CD4-positive, alpha-beta T cell treated with Interferon gamma for 1 hour (primary cell): ENCODE measurements at places on chromosomes 3 and 15.

DNA sequence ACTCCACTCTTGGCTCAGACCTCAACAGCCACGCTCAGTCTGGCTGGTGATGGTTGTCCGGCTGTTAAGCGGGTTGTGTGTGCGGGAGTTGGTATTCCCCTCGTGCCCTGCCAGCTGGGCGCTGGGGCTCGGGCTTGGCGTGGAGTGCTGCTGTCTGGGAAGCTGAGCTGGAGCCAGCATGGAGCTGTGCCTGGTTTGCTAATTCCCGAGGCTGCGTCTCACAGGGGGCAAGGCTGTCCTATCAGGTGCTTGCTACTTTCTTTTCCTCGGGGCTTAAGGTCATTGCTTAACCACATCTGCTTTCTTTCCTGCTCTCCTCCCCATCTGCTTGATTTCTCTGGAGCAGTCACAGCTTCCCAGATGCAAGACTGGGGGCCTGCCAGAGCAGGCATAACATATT, 29.9 kb downstream of the PDIA5 start:
- DNase-seq, result no peak

GRCh38 chr3:42288385-42288784, 22.4 kb upstream of the CCK start:
- DNase-seq, result no peak

- no peak for DNase-seq
Measured at GRCh38 chr15:81211376-81211775, 14.7 kb downstream of the IL16 start.

DNA sequence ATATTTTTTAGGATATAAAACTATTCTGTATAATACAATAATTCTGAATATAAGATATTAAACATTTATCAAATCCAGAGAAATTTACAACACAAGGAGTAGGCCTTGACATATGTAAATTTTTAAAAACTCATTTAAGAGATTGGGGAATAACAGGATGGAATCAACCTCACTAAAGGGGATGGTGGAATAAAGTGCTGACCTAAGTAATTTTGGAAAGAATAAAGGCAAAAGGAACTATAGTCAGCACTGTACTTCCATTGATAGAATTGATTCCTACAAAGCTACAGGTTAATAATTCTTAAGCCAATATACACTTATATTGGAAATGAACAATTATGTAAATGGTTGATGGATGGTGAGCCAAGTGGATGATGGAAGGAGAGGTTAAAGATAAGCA, 549.3 kb downstream of the TBL1XR1 start:
- no peak for DNase-seq

DNA sequence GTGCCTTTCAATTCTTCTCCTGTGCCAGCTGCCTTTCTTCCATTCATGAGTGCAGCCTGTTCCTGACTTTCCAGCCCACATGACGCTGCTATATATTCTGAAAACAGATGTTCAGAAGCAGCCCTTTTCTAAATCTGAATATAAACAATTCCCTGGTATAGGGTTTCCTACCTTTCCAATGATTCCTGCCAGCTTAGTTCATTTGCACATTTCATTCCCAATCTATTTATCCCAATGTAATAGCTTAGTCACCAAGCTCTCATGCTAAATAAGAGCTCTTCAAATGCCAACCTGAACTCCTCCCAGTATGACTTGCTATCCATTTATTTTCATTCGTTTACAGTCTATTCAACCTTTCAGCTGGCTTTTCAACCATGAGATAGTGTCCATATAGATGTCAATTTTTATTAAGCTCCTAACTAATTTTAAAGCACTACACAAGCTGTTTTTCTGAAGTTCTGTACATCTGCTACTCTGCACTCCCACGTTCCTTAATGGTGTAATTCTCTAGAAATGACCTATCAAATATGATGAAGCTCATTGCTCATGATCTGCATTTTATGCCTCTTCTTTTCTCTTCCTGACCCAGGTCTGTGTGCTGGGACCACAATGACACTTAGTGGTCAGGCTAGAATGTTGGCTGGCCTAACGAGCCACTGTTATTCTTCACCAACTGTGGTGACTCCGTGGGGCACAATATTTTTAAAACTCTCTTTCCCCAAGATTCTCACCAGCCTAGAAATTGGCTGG, 605.0 kb upstream of the TBL1XR1 start:
- no peak for DNase-seq

DNA sequence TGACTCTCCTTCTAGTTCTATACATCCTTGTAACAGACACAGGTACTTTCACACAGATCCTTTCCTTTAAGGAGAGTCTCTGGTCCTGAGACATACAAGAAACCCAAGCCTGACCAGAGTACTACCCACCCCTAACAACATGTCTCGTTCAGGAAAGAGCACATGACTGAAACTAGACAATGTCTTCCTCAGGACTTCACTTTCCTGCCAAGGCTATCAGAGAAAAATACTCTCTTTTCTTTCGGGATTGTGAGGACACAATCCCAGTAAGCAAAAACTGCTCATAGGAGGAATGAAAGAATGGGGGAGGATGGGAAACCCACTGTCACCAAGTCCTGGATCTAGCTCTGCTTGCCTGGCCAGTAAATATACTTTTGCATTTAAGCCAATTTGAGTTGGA, 11.5 kb upstream of the ANKRD28 start:
- no peak for DNase-seq

- DNase-seq, result no peak
Measured at GRCh38 chr3:76651784-76652183, 388.1 kb upstream of the ROBO2 start.

DNA sequence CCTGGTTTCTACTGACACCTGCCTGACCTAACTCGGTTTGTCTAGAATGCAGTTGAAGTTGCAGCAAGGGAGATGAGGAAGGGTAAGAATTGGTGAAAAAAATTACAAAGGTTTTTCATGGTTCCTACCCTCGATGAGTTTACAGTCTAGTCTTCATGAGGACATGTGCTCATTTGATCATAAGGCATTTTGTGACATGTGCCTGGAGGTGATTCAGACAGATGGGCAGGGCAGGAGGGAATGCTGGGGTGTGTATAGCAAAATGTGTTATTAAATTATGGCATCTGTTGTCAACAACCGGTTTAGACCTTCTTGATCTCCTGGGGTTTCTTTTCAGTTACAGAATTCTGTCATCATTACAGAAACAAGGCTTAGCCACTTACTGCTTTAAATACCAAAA, 101.2 kb downstream of the CACNA1D start:
- DNase-seq, result no peak

DNA sequence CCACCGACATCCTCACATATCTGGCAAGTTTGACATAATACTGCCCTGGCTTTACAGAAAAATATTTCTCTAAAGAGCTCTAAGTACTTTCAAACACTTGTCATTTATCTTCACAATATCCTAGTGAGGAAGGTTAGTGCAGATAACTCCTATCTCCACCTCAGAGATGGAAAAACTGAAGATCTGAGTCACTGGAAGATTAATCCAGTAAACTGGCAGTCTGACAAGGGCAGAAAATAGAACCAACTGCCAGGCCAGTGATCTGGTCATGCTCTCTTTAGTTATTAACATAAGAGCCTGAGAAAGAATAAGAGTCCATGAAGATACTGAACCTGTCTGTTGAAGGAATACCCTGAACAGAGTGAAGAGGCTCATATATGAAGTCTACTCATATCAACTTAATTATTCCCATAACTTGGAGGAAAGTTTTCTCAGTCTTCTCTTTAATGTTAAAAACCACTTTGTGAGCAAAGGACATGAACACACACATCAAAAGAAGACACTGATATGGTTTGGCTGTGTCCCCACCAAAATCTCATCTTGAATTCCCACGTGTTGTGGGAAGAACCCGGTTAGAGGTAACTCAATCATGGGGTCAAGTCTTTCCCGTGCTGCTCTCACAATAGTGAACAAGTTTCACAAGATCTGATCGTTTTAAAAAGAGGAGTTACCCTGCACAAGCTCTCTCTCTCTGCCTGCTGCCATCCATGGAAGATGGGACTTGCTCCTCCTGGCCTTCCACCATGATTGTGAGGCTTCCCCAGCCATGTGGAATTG, 61.4 kb downstream of the GOLIM4 start:
- no peak for DNase-seq

- DNase-seq, result no peak
Measured at GRCh38 chr15:80750575-80750974, 28.6 kb upstream of the CEMIP start.

DNA sequence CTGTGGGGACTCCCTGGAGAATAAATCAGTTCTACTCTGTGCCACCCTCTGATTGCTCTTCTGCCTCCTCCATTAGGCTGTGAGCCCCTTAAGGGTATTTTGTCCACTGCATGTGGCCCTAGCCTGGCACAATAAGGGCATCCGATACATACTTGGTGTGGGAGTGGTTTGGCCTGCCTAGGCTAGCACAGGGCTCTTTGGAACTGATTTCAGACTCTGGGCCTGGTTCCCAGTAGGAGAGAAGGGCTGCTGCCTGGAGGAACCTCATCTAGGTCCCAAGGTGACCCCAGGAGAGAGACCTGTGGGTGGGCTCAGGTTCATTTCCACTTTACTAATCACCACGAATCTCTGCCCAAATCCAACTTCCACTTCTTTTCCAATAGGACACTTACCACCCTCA, 5.3 kb upstream of the CTDSPL start:
- DNase-seq, result no peak

GRCh38 chr3:112856537-112856936, 9.9 kb upstream of the CD200R1L start:
- peak; percentile 24 for DNase-seq

DNA sequence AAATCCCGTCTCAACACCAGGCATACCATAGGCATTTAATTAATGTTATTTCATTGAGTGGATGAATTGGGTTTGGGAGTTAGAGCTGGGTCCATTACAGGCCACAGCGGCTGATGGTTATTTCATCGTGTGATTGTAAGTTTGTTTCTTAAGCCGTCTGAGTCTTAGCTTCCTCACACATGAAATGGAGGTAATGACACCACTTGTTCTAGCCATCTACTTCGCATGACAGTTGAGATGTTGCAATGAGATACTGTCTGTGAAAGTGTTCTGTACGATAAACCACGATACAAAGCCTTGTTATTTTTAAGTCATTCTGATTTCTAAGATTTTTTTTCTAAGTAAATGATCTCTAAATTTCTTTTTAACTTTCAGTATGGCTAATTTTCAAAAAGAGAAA, 8.6 kb upstream of the TP63 start:
- DNase-seq, result no peak
